Foreskin keratinocyte (primary cell): ENCODE measurements at places on chromosomes 12 and 14. TPM values are rescaled to one million over a fixed set of nuclear protein-coding genes. Genes with fewer than 3 reads are reported as not detected.

Gene DIABLO
- total RNA-seq, result 59.1 and 61.3 TPM in 2 replicates

Gene SYNDIG1L
- total RNA-seq, result not detected in 2 replicates

Gene GON7
- 12.1 and 12.9 TPM in 2 replicates for total RNA-seq

Gene MYF5
- total RNA-seq, result not detected in 2 replicates

Gene FAM222A
- 0.31 and 0.53 TPM in 2 replicates for total RNA-seq

Gene ADSS1
- 0.63 and 1.2 TPM in 2 replicates for total RNA-seq

Gene TMEM179
- not detected in 2 replicates for total RNA-seq

Gene LRRK2
- 0.32 and 0.58 TPM in 2 replicates for total RNA-seq

Gene DEPDC4
- total RNA-seq, result 1.3 and 2.5 TPM in 2 replicates

Gene CD163
- total RNA-seq, result 0.04 TPM in 1 of 2 replicates, not detected in the other

Gene NDUFB1
- 209 and 234 TPM in 2 replicates for total RNA-seq

Gene SALL2
- total RNA-seq, result 2.1 and 2.6 TPM in 2 replicates

Gene TCTN1
- 21.4 and 22.7 TPM in 2 replicates for total RNA-seq

Gene TAS2R7
- not detected in 2 replicates for total RNA-seq

Gene CRIP2
- 2.2 TPM in 2 replicates for total RNA-seq

Gene COQ10A
- total RNA-seq, result 6.6 and 8.3 TPM in 2 replicates

Gene RPGRIP1
- not detected in 2 replicates for total RNA-seq

Gene PRH2
- not detected in 2 replicates for total RNA-seq

Gene SLC6A13
- total RNA-seq, result not detected in 2 replicates

Gene DBX2
- total RNA-seq, result not detected in 2 replicates

Gene C12orf54
- total RNA-seq, result 4.3 and 5.7 TPM in 2 replicates

Gene KLRD1
- not detected in 2 replicates for total RNA-seq

Gene ACRBP
- 0.07 TPM in 1 of 2 replicates, not detected in the other for total RNA-seq

Gene OR6C76
- total RNA-seq, result not detected in 2 replicates

Gene INSM2
- not detected in 2 replicates for total RNA-seq

Gene C12orf50
- total RNA-seq, result not detected in 2 replicates

Gene PPP1R36
- 0.88 and 0.99 TPM in 2 replicates for total RNA-seq

Gene SLC41A2
- 3.9 and 4.2 TPM in 2 replicates for total RNA-seq

Gene SLC35F4
- not detected in 2 replicates for total RNA-seq

Gene ACOT6
- not detected in 2 replicates for total RNA-seq

Gene OR4L1
- not detected in 2 replicates for total RNA-seq

Gene SLC8B1
- 11.7 and 12.3 TPM in 2 replicates for total RNA-seq

Gene KRT81
- total RNA-seq, result not detected in 2 replicates

Gene CCDC177
- not detected in 2 replicates for total RNA-seq

Gene MMP19
- total RNA-seq, result 5.2 and 6.3 TPM in 2 replicates

Gene FOXN4
- total RNA-seq, result not detected in 2 replicates

Gene CD163L1
- total RNA-seq, result 1.4 and 5.5 TPM in 2 replicates

Gene CLEC1B
- not detected in 2 replicates for total RNA-seq

Gene KLRC3
- not detected in 2 replicates for total RNA-seq

Gene PCED1B
- total RNA-seq, result 3.4 and 4.8 TPM in 2 replicates

Gene PLEKHD1
- not detected in 2 replicates for total RNA-seq

Gene PAPLN
- total RNA-seq, result 2.0 and 3.9 TPM in 2 replicates

Gene ZC2HC1C
- total RNA-seq, result 0.78 and 1.5 TPM in 2 replicates

Gene RITA1
- 24.3 and 27.0 TPM in 2 replicates for total RNA-seq

Gene SDR9C7
- 0.07 and 0.24 TPM in 2 replicates for total RNA-seq

Gene KRT74
- not detected in 2 replicates for total RNA-seq
